Breast epithelium (tissue), 4 donors: ENCODE measurements at places on chromosomes 11 and 22. TPM values are rescaled to one million over a fixed set of nuclear protein-coding genes. Genes with fewer than 3 reads are reported as not detected.

MUC5AC gene
- not detected for total RNA-seq

SLC29A2 gene
- total RNA-seq, result 6.4 TPM

GRCh38 chr11:78380615-78381051, 37.0 kb downstream of the GAB2 start:
- H3K4me3 ChIP-seq, result no peak overlapping the region
- no peaks in the 10 kb centered on the region for H3K27me3 ChIP-seq
- DNase-seq, result no peak
- no peaks in the 10 kb centered on the region for H3K4me1 ChIP-seq

GRCh38 chr11:14148653-14149273, 186.2 kb downstream of the SPON1 start:
- no peaks in the 10 kb centered on the region for H3K4me1 ChIP-seq
- no peak for DNase-seq
- H3K27ac ChIP-seq, result no peak overlapping the region
- H3K36me3 ChIP-seq, result no peaks in the 10 kb centered on the region
- H3K4me3 ChIP-seq, result no peak overlapping the region

DNA sequence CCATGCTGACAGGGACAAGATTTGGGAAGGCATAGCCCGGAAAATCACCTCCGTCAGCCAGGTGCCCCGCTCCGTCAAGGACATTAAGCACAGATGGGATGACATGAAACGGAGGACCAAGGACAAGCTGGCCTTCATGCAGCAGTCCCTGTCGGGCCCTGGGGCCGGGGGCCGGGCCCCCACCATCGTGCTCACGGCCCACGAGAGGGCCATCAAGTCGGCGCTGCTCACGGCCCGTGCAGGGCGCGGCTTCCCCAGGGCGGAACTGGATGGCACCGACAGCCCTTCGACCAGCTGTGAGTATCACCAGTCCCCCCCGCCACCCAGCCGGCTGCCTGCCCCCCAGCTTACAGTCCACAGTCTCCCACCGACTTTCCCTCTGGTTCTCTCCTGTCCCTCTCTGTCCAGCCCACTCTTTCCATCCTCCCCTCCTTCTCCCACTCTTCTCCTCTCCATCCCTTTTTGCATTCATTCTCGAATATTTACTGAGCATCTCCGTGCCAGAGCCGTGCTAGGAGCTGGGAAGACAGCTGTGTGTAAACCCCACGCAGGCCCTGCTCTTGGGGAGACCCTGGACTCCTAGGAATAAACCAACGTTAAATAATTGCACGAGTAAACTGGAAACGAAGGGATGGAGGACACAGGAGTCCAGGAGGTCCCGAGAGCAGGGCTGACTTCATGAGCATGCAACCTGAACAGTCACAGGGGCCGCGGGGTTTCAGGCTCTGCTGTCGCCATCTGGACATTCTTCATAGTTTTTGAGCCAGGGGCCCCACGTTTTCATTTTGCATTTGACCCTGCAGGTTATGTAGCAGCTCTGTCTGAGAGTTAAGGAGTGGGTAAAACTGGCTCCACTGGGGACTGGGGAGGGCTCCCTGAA, 62.8 kb downstream of the PRDM11 start:
- H3K4me1 ChIP-seq, result peaks cover 4% of the 10 kb centered on the region
- no peak for DNase-seq

SCN4B gene
- total RNA-seq, result 7.9 TPM

CSRP3 gene
- total RNA-seq, result not detected

DNA sequence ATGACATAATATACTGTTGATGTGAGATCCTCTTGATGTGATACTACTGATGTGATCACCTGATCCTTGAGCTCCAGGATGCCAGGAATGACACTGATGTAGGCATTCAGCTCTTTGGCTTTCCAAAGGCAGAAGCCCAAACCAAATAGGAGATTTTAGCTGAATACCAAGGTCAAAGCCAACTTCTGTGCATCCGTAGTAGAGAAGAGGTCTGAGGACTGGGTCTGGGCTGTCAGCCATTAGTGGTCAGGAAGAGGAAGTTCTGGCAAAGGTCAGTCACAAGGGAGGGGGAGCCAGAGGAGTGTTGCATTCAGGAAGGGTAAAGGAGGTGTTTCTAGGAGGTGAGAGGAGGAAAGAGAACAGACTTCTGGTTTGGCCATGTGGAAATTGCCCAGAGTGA, 53.4 kb upstream of the PARVG start:
- no peak for DNase-seq
- H3K36me3 ChIP-seq, result no peaks in the 10 kb centered on the region
- H3K27me3 ChIP-seq, result no peaks in the 10 kb centered on the region
- H3K27ac ChIP-seq, result no peak overlapping the region

NRXN2 gene
- 1.8 TPM for total RNA-seq

DNA sequence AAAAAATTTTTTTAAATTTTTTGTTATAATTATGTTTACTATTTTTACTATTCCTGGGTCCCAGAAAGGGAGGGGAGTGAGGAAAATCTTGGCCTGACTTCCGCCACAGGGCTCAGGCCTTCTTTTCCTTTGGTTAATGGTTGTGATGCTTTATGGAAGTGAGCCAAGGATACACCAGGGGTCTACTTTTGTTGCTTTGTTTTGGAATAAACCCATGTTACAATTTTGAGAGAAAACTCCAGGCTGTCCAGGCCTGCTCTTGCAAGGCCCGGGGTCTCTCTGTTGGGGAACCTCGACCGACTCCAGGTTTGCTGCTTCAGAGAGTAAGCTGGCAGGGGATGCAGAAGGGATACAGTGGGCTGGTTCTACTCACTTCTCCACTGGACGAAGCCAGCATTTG, 84.7 kb downstream of the ABTB2 start:
- H3K27me3 ChIP-seq, result no peaks in the 10 kb centered on the region
- H3K4me1 ChIP-seq, result peaks cover 17% of the 10 kb centered on the region
- no peak overlapping the region for H3K4me3 ChIP-seq
- no peak for DNase-seq

BAIAP2L2 gene
- 1.0 TPM for total RNA-seq

DNA sequence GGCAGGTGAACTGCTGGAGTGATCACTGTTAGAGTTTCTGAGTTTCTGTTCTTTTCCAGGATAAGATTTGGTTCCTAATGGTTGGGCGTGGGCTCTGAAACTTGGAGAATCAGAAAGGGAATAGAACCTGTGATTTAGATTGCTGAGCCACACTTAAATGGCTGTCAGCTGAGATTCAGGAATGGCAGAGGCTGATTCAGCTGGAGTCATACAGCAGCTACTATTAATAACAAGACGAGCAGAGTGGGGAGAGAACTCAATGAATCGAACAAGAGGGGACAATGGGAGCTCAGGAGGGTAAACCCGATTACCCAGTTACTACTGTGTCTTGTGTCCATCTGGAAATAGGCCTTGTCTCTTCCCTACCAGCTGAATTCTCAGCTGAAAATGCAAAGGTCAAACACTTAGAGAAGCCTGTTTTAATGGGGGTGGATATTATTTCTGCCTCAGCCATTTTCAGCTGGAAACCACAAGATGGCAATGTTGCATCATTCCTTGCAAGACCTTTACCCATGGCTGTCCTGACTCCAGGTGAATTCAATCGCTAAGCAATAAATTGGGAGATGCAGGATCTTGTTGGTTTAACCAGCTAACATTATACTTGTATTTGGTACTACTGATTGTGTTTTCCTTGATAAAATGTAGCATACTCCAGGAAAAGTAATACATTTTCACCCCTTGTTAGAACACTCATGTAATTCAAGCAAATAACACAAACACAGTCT, 104.5 kb upstream of the RAG2 start:
- no peaks in the 10 kb centered on the region for H3K4me1 ChIP-seq
- no peaks in the 10 kb centered on the region for H3K27me3 ChIP-seq
- no peak overlapping the region for H3K4me3 ChIP-seq
- no peaks in the 10 kb centered on the region for H3K36me3 ChIP-seq

DNA sequence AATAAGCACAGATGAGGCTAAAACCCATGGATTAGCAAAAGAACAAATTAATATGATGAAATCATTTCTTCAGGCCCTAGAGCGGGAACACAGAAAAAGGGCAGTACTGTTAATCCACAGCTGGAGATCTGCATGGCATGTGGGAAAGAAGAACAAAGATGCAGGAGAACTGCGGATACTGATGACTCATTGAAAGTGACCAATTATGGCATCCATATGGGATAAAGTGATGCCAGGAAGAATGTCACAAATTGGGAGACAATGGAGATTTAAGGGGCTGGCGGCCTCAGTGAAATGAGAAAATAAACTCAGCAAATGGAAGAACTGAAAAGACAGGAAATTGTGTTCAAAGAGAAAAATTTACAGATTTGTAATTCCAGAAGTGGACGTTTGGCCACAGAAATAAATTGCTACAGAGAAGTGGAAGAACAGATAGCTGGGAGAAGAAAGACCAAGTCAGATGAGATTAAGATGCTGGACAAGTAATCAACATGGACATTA, 39.4 kb downstream of the SIK3 start:
- H3K36me3 ChIP-seq, result no peaks in the 10 kb centered on the region
- no peak for DNase-seq
- no peak overlapping the region for H3K4me3 ChIP-seq
- no peak overlapping the region for H3K27ac ChIP-seq
- no peaks in the 10 kb centered on the region for H3K4me1 ChIP-seq

DNA sequence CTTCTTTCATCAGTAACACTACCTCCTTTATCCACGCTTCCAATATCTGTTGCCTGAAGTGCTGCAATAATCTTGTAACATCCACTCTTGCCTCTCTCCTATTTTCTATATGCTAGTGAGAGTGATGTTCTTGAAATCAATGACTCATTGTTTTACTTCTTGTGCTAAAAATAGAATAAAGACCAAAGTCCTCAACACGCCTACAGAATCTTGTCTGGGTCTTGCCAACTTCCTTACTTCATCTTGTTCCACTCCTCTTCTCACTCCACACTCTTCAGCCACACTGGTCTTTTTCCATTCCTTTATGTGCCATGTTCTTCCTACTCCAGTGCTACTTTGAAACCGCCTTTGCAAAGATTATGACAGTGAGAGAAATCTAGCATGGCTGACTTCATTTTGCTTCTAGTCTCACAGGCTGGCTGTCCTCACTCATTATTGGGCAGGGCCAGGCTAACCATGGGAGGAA, 136.4 kb downstream of the CCDC81 start:
- H3K4me1 ChIP-seq, result no peaks in the 10 kb centered on the region
- H3K4me3 ChIP-seq, result no peak overlapping the region
- H3K36me3 ChIP-seq, result no peaks in the 10 kb centered on the region
- no peak for DNase-seq

GRCh38 chr11:42034826-42035225, 575.4 kb upstream of the LRRC4C start:
- H3K27me3 ChIP-seq, result no peaks in the 10 kb centered on the region
- no peaks in the 10 kb centered on the region for H3K4me1 ChIP-seq
- DNase-seq, result no peak
- H3K36me3 ChIP-seq, result peaks cover 4% of the 10 kb centered on the region
- H3K4me3 ChIP-seq, result no peak overlapping the region
